ACHN (cell line): ENCODE measurements at places on chromosomes 2 and 18.

DNA sequence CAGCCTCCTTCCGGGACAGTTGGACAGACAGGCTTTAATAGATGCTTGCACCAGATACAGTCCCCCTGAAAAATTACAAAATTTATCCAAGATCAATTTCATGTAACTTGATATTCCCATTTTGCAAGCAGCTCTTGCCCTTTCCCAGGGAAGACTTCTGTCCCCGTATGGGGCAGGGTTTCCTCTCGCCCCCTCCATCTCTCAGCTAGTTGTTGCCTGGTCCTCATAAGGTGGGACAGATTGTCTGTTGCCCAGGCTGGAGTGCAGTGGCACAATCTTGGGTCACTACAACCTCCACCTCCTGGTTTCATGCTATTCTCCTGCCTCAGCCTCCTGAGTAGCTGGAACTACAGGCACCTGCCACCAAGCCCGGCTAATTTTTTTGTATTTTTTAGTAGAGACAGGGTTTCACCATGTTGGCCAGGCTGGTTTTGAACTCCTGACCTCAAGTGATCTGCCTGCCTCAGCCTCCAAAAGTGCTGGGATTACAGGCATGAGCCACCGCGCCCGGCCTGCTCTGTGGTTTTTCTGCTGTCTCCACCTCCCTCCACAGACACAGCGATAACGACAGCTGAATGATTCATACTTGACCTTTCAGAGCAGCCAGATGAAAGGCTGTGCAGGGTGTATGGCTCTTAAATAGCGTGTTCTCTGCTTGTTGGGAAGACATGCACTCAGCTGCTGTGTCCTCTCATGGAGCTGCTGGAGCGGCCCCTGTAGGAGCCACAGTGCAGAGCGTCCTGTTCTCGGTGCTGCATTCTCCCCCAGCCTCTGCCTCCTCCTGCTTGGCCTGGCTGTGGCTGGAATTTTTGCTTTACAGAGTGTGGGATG is 61.4 kb downstream of the TTC39C start:
- DNase-seq: peak; percentile 96

DNA sequence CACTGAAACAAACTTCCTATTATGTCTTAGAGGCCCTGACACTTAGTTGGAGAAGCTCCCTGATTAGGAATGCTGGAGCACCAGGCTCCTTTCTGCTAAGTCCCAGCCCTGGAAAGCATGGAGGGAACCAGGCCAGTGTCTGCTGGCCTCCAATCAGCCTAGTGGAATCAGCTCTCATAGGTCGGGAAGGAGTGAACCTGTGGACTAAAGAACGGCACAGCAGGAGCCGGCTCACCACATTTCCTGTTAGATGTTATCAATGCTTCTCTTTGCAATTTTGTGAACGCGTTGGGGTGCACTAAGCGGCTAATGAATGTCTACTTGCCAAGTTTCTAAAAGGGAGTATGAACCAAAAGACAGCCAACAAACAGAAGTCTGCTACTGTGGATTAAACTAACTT is 296.6 kb downstream of the NAPG start:
- no peak for DNase-seq

DNA sequence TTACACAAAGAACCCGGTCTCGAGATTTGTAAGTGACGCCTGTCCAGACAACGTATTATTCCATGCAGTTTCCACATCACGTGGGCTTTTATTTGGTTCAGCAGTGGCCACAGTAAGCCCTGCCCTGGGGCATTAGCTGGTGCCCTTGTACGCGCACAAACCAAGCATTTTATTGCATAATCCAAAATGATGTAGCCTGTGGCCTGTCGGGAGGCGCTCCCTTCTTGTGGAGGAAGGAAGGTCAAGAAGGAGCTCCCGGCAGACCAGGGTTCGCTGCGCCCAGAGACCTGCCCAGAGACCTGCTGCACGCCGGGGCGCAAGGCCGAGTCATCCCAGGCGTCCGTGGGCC is 179.6 kb upstream of the ALKAL2 start:
- no peak for DNase-seq

GRCh38 chr18:41131050-41131449 is 824.0 kb upstream of the PIK3C3 start:
- DNase-seq: no peak

DNA sequence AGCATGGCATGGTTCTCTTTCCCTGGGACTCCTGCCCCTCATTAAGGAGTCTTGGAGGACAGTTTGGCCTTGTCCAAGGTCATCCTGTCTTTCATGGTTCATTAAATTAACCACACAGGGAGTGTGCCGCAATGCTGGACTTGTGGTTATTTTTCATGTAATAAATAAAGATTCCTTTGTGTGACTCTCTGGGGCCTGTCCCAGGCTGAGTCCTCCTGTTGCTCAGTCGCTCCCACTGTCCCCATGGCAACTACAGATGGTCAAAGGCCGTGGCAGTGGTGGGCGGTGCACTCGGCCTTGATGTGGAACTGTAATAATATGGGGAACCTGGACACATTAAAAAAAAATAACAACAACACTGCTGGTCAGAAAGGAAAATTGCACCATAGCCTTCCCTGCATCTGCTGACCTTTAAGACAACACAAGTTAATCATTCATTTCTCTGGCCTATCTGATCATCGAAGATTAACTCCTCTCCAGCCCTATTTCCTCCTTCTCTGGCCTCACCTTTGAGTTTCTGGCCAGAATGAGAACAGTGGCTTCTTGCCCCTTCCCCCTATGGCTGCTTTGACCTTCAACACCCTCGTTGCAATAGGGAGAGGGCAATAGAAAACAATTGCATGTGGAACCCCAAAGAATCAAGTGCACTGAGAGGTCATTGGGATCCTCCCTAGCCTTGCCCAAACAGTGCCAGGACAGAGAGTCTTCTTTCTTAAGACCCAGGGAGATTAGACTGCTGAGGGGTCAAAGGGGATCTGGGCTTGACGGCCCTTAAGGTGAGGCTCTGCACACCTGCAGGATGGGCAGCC is 44.7 kb downstream of the PSD4 start:
- peak; percentile 72 for DNase-seq

- DNase-seq: no peak
Measured at GRCh38 chr2:232094201-232094600, 132.7 kb downstream of the DIS3L2 start.

- DNase-seq: peak; percentile 85
Measured at GRCh38 chr2:43184339-43184895, 42.0 kb downstream of the ZFP36L2 start.

DNA sequence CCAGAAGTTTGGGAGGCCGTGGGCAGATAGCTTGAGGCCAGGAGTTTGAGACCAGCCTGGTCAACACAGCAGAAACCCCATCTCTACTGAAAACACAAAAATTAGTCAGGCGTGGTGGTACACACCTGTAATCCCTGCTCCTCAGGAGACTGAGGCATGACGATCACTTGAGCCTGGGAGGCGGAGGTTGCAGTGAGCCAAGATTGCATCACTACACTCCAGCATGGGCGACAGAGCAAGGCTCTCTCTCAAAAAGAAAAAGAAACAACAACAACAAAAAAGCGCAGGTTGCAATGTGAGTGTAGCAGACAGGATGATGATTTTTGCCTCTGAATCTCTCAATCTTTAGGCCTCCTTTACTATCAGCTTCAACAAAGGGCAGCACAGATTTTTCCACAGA is 2.7 kb upstream of the USP14 start:
- DNase-seq: no peak

DNA sequence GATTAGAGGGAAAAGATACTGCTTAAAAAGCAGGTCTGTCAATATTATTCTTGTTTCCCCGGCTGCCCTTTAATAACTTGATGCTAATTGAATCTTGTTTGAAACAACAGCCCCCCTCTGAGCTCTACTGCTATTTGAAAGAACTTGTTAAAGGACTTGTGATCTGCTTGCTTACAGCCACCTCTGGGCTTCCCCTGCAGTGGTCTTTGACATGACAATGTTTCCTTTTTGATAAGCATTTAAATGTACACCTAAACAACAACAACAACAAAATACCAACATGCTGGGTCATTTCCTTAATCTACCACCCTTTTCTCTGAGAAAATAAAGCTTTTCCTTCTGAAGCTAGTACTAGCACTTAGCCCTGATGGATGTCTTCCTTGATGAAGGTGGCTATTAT is 3.9 kb downstream of the HOXD1 start:
- DNase-seq: no peak

DNA sequence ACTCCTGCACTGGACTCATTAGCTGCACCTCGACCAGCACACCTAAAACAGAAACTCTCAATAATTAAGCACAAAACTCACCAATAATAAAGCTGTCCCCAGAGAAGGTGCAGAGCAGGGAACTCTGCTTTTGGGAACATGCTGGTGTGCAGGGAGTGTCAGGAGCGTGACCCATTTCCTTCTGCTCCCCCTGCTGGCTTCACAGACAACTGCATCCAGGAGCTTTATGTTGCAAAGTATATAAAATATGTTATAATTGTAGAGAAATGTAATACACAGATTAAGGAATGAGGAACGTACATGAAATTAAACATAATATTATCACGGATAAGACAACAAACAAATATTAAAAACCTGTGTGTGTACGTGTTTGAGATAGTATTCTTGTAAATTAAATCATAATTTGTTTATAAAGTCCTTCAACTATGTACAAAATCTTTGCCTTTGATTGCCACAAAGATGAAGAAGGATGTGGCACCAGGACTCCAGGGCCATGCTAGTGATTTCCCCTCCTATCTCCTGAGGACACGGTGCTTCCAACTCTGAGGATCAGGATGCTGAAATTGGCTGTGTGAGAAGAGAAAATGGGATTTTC is 68.6 kb upstream of the MAL start:
- DNase-seq: peak; percentile 39

- DNase-seq: no peak
Measured at GRCh38 chr2:229566370-229566769, 148.0 kb downstream of the DNER start.

GRCh38 chr2:186827862-186828492 is 21.0 kb downstream of the ZSWIM2 start:
- no peak for DNase-seq

GRCh38 chr2:186693446-186693832 is 421 bp upstream of the FAM171B start:
- no peak for DNase-seq

GRCh38 chr2:132621131-132621875 is 48.7 kb downstream of the LYPD1 start:
- no peak for DNase-seq

DNA sequence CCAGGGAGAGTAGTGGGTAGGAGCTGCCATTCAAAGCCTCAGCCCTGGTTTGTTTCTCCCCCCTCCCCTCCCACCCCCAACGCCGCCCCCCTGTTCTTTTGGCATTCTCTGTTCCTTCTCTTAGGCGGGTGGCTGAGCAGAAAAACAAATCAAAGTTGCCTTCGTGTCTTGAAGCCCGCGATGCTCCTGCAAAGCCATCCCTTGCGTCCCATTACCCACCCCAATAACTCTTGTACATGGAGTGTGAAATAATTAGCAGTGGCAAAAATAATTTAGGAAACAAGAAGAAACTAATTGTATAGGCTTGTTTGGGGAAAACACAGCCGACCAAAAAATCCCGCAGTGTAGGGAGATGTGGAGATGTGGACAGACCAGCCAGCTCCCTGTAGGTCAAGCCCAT is 59.6 kb downstream of the CELF4 start:
- DNase-seq: no peak

GRCh38 chr2:134119117-134119712 is 134.7 kb upstream of the MGAT5 start:
- DNase-seq: no peak

- no peak for DNase-seq
Measured at GRCh38 chr18:27668158-27668557, 483.1 kb upstream of the CHST9 start.

DNA sequence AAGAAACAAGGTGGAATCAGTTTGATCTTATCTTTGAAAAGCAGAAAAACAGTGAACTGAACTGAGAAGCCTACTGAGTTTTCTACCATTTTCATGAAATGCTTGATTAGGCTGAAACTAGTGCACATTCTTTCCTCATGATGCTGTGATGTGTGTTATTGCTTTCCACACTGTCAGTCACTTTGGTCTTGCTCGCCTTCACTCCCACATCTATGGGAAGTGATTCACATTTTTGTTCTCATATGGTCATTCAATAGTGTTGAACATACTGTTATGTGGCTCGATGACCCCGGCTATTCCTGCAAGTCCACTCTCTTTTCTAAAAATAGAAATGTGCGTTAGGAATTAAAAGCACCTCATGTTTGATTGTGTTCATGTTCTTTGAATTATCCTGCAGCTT is 129.7 kb downstream of the TGIF1 start:
- no peak for DNase-seq

- no peak for DNase-seq
Measured at GRCh38 chr2:42443718-42444399, 49.9 kb downstream of the KCNG3 start.

DNA sequence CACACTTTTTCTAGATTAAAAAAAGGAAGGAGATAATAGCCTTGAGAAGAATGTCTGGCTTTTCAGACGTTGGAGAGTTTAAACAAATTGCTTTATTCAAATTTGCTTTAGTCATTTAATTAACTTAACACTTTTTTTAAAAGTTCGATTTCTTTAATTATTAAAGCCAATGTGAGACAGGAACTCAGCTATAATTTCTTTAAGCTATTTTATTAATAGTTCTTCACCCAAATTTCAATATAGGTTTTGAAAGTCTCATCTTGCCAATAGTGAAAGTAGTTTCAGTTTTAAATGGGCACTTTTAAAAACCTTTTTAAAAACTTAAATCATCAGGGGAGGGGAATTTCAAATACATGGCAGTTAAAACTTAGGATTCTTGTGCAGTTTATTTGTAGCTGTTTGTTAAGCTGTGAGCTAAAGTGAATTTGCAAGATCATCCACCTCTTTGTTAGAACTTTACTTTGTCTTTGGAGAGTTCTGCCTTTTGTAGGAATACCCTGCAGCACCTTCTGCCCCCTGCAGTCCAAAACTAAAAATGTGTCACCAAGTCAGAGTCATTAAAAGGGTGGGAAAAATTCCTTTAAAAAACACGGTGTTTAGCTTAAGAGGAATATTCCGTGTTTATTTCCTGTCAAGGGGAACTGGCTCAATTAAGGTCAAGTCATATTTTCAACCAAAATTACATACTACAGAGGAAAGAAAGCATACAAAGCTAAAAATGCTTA is 4.6 kb downstream of the TGIF1 start:
- DNase-seq: peak; percentile 65

GRCh38 chr18:79487801-79488201 is 92.1 kb downstream of the NFATC1 start:
- DNase-seq: no peak

DNA sequence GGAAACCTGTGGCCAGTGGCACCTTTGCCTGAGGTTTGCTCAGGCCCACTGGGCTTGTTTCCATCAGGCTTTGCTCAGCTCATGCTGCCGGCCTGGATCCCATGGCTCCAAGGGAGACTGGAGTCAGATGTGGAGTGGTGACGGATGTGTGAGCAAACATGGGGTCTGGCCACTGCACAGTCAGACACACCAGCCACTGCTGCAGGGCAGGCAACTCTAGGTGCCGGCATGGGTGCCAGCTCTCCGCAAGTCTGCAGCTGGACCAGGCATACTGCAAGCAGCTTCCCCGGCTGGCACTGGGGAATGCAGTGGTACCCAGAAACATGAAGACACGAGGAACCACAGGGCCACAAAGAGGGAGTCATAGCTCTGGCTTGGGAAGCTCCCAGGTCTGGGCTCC is 37.4 kb downstream of the TDRD15 start:
- DNase-seq: no peak
